ENCODE measurements at places on chromosomes 2 and 18.
A peak's percentile ranks its signal among the peaks of the same experiment; 100 is the strongest.

DNA sequence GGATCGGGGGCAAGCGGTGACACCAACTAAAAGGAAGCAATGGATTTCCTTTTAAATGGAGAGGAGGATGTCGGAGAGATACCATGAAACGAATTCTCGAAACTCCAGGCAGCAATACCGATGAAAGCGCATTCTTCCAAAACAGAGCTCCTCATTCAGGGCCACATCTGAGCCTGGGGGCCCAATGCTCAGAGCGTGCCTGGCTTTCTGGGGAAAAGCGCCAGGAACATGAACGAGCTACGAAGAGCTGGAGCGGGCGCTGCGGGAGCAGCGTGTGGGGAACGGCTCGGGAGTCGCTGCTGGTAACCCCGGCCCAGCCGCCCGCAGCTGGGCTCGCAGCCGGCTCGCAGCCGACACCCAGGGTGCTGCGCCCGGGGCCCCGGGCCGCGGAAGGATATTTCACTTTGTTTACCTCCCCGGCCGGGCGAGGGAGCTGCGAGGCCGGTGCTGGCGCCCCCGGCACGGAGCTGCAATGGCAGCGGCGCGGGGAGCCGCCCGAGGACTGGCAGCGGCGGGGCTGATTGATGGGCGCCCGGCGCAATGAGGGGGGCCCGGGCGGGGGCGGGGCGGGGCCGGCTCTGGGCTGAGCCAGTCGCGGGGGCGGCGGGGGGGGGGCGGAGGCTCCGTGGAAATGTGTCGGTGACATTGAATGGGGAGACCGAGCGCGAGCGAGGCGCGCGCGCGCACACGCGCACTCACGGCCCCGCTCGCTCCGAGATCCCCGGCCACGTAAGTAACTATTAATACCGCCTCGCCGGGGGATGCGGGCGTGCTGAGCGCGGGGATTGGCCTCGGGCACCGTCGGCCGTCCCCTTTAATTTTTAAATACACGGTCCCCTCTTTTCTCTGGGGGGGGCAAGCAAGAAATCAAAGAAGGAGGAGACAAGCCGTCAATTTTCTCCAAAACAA, at the start of gene TRIB2:
Gene TRIB2, plus strand, starts transcription at position 655 of the 909 bp plus-strand sequence. CDS start 1,372 bp downstream, outside the sequence.
- peak; percentile 93 for DNase-seq

- DNase-seq: no peak
Observed at GRCh38 chr18:43819397-43819796, 542.1 kb upstream of the SYT4 start.

- DNase-seq: no peak
Observed at GRCh38 chr2:161113693-161114575, 46.3 kb upstream of the TANK start.

DNA sequence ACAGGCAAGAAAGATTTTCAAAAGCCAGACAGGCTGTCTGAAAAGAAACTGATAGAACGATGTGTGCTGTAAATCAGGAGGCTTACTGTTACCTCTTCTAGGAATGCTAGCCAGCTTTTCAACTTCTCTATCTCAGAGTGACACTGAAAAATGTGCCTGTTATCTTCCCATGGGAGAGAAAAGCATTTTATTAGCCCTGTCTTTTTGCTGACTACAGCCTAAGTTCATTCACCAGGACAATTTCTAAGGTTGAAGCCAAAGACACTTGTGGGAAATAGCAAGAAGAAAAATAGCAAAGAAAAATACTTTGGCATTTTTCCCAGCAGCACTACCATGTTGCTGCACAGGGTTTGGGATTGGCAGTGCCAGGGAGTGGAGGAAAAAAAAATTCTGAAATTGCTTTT, 34.0 kb downstream of the ABCB11 start:
- DNase-seq: no peak

DNA sequence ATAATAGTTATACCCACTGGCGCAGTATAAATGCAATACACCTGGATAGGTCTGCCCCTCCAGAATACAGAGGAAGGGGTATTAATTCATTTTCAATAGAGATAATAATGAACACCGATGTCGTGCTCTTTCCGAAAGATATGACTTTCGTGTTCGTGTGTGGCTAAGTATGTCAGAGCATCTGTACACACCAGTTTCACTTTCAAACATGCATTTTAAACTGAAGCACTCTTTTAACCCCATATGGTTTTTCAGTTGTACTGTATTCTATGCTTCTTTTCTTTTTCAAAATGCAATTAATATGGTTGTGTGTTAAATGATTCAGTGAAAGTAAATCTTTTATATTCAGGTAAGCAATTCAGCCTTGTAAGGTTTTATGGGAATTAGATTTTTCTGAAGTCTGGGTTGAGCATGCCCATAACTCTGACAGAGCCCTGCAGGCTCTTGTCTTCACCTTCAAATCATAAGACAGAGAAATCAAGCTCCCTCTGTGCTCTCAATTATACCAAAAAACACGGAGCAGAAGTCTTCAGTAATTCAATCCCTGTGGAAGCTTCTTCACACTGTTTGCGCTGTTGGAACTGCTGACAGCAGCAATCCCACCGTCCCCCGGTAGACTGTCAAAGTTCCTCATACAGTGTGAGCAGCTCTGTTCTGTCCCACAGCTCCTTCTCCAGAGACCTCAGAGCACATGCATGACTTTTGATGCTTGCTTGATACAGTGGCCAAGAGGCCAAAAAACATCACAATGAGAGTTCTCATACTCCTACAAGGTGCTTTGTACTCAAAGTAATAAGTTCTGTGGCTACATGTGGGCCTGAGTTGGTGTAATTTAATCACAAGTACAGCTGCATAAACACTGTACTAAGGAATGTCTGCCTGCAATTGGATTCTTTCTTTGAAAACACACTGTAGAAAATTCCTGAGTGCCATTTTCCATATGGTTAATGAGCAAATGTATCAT, 186.8 kb downstream of the ZNF521 start:
- DNase-seq: peak; percentile 66

DNA sequence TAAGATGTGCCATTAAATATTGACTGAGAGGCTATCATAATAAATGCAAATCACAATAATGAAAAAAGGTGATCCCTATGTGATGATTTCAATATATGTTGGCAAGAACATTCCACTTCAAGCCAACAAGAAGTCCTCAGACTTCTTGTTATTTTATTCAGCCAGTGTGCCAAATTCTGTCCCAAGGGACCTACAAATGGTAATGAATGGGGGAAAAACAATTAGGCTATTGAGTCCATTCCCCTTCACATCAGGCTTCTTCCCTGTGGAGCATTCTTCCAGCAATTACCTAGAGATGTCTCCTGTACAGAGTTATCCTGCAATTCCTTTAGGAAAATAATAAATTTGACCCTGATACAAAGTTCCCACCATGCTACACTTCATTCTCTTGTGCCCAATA, 144.4 kb downstream of the PIEZO2 start:
- no peak for DNase-seq

- DNase-seq: no peak
Observed at GRCh38 chr2:126770466-126770865, 114.5 kb downstream of the GYPC start.

- no peak for DNase-seq
Observed at GRCh38 chr18:23627970-23628369, 34.7 kb downstream of the ANKRD29 start.

DNA sequence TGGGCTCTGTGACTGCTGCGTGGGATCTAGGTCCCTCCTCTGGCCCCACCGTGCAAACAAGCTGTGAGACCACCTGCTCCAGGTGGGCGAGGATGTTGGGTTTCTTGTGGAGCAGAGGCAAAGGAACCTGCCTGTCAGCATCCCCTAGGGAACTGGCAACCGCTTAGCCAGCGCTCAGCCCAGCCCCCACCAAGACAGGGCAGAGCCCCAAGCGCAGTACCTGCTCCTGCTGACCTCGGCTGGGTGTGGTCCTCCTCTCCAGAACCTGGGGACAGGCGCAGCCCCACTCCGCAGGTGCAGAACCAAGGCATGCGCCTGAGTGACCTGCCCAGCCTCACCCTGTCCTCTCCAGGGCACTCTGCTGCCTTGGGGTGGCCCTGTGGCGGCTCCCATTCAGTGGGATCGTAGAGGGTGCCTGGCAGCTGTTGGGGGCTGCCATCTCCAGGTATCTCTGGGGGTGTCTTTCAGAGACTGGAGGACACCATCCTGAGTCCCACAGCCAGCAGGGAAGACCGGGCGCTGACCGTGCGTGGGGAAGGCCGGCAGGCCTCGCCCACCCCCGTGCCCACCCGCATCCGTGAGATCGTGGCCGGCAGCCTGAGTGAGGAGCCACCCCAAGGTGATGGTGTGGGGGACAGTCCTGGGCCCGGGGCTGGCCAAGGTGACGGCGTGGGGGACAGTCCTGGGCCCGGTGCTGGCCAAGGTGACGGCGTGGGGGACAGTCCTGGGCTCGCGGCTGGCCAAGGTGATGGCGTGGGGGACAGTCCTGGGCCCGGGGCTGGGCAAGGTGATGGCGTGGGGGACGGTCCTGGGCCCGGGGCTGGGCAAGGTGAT, 12.3 kb downstream of the CROCC2 start:
- no peak for DNase-seq

- no peak for DNase-seq
Observed at GRCh38 chr18:47391665-47392064, 140.2 kb upstream of the SKOR2 start.

DNA sequence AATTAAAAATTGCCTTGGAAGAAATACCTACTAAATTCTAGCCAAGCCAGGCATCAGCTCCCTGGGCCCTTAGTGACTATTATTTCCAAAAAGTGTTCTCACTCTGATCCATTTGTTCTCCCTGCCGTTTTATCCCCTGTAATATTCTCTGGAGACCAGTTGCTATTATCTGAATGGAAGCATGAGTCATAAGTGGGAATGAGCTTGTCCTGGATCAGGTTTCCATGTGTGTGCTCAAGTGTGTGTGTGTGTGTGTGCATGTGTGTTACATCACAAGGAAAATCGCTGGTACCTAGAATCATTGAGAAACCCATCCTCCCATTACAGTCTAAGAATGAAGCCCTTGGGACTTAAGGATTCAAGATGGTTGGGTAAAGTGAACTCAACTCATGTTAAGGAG, 130.3 kb upstream of the CXCR4 start:
- no peak for DNase-seq

- DNase-seq: no peak
Observed at GRCh38 chr2:183898641-183899040, 699.7 kb upstream of the ZNF804A start.

GRCh38 chr2:63669596-63669995, 80.8 kb downstream of the MDH1 start:
- no peak for DNase-seq

- DNase-seq: no peak
Observed at GRCh38 chr2:203501873-203502272, 33.2 kb downstream of the RAPH1 start.

GRCh38 chr18:43004421-43004820, 111.1 kb downstream of the RIT2 start:
- no peak for DNase-seq

DNA sequence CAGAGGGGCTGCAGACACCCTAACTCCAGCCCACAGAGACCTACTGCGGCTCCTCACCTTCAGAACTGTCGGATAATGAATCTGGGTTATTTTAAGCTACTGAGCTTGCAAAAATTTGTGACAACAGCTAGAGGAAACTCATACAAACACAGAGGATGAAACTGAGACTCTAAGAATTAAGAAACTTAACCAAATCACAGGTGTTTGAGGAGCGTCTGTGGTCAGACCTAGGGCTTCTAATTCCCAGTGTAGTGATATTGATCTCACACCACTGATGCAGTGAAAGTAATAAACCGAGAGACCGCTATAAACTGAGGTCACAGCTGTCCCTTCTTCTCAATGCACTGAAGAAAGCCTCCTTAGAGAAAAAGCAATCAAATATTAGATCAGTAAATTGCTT, 110.1 kb downstream of the RGPD3 start:
- DNase-seq: no peak

DNA sequence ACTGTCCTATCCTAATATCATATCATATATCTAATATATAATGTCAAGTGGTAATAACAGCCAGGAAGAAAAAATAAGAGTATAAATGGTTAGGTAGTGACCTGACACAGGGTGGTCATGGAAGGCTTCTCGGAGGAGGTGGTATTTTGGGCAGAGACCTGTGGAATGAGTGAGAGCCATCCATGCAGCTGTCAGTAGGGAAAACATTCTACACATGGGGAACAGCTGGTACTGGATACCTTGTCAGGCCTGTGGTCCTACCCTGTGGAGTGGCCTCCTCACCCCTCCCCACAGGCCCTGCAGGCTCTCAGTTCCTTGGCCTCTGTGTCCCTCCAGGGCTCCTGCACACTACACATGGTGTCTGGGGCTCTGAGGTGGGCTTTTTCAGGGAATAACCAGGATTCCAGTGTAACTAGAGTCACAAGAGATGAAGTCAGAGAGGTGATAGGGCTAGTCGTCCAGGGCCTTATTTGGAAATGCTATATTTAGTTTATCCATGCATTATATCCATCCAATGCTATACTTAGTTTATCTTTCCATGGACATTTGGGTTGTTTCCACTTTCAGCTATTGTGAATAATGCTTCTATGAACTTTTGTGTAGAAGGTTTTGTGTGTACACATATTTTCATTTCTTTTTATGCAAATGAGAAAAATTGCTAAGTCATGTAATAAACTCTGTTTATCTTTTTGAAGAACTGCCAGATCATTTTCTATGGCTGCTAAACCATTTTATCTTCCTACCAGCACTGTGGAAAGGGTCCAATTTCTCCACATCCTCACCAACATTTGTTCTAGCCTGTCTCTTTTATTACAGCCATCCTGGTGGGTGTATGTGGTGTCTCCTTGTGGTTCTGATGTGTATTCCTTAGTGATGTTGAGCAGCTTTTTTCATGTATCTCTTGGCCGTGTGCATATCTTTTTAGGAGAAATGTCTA, 75.6 kb downstream of the TPGS2 start:
- DNase-seq: no peak

DNA sequence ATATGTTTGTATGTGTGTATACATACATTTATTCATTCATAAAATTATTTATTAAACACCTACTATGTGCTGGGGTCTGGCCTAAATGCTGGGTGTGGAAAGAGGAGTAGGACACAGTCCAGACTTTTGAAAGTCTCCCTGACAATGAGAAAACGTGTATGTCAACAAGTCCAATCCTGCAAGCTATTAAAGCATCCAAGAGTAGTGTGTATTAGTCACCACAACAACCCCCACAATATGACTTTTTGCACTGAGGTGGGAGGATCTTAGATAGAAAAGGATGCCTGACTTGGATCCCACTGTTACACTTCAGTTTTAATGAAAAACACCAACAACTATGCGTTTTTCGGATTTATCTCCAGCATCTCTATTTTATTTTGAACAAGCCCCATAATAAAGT, 446.4 kb downstream of the EPHA4 start:
- DNase-seq: no peak

GRCh38 chr18:22668496-22668895, 250.8 kb upstream of the CTAGE1 start:
- DNase-seq: no peak

DNA sequence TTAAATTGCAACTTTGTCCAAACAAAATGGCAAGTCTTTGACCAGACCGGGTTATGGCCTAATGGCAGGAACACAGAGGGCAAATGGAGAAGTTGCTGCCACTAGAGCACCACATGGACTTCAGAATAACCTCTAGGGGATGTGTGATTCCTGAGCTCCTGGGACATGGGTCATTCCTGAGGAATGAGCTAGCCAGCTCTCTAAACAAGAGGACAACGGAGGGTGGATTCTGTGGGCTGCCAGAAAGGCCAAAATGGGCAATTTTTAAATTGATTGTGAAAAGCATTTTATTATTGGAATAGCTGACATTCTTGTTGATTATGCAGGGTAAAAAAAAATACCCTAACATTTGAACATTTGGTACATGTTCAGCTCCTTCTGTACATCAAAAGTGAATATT, 109.8 kb upstream of the FZD5 start:
- peak; percentile 82 for DNase-seq

Data from adipocyte (in vitro differentiated cells).